Activated CD4-positive, alpha-beta T cell treated with anti-CD3 and anti-CD28 coated beads for 4 hours (primary cell): ENCODE measurements at places on chromosomes 2 and 18.

GRCh38 chr2:31168291-31168690 is 30.1 kb upstream of the GALNT14 start:
- DNase-seq = no peak

DNA sequence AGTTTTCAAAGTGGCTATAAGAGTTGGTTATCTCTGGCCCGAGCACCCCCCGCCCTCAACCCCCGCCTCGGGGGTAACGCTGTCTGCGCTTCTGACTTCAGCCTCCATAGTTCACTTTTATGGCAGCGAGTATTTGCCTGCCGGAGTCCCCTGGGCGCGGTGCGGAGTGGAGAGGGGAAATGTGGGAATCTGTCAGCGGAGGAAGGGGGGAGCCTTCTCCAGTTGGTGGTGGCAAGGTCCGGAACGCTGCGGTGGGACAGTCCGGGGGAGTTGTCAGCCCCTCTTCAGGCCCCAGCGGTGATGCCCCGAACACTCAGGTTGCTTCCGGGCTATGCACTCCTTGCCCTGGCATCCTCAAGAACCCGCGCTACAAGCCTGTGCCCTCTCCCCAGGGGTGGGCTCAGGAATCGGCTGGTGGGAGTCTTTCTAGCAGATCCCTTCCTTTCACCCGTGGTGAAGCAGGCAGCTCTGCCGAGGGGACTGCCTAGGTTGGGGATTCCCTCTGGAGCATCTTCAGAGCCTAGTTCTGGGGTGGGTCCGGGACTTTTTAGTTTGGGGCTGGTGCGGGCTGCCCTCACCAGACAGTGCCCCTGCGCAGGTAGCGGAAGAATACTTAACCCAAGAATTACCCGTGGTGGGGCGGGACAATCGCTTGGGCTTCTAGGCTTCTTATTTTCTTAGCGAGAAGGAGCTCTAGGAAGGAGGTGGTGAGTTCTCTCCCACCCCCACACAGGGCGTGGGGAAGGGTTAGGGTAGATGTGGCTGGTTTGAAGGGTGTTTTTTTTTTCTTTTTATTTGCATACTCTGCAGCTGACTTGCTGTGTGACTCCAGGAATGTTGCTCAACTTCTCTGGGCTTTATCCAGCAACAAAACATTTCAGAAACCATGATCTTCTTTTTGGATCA is 1.6 kb downstream of the ATOH8 start:
- peak; percentile 14 for DNase-seq

DNA sequence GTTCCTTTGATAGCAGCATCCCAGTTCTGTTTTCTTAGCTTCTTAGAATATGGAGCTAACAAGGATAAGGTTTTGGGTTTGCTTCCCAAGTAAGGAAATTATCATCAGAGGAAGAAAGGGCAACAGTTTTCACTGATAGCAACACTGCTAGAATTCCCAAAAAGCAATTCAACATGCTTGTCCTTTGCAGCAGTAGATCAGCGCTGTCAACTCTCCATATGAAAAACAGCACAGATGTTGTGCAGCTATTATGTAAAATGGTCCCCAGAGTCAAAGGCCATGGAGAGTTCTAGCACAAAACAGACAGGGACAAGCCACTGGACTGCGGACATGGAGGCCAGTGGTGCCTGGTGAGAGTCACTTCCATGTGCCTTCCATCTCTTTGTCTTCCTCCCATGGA is 135.9 kb upstream of the RNF152 start:
- DNase-seq = no peak

DNA sequence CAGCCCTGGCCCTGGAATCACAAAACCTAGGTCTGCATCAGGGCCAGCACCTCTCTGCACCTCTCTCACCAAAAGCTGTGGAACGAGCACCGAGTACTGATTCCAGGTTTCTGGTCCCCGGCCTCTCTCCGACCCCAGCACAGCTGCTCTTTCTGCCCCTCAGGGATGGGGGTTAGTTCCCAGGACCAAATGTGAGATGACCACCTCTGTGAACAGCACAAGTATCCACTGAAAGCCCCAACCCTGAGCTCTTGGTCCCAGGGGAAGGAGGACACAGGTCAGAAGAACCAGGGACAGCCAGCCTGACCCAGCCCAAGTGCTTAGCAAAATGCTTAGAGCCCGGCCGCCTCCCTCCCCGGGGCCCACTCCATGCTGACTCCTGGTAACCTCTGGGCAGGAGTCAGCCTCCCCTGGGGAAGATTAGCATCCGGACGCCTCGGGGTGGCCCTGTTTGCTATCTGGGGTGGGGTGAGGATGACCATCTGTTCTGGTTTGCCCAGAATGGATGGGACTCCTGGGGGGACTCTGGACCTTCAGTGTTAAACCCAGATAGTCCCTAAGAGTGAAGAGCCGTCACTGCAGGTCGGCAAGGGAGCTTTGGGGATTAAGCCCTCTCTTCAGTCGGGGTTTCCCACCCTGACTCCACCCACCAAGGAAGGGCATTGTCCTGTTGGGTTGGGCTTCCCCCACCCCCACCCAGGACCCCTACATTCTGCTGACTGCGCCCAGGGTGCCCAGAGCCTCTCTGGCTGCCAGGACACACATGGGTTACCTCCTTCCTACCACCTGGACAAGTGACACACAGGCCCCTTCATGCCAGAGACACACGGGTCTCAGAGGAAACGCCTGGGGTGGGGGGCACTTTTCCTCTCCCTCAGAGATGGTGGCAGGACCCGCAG is 9.4 kb upstream of the GPR55 start:
- DNase-seq = no peak

GRCh38 chr18:7414459-7414858 is 152.7 kb upstream of the PTPRM start:
- DNase-seq = no peak

GRCh38 chr18:53790786-53791185 is 433.7 kb downstream of the MBD2 start:
- DNase-seq = no peak

GRCh38 chr18:9973470-9973869 is 59.7 kb downstream of the VAPA start:
- DNase-seq = no peak

GRCh38 chr2:99754210-99754609 is 264.4 kb upstream of the REV1 start:
- DNase-seq = no peak

DNA sequence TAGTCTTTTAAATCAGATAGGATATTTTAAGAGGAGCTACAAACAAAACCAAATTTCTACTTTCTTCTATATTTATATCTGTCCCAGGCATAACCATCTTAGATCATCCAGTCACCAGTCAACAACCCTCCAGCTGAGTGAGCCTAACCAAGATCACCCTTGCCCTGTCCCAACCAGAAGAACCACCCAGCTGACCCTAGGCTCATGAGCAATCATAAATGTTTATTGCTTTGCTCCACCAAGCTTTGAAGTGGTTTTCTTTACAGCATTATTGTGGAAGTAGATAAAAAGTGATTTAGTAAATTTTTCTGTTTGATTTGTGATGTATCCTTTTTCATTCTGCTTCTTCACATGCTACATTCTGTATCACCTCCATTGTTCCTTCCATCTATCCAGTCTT is 167.2 kb upstream of the PIEZO2 start:
- no peak for DNase-seq

GRCh38 chr2:226898897-226899296 is 63.0 kb downstream of the RHBDD1 start:
- no peak for DNase-seq

- no peak for DNase-seq
Measured at GRCh38 chr2:192159736-192160135, 35.0 kb downstream of the TMEFF2 start.

GRCh38 chr2:37635504-37636380 is 35.7 kb downstream of the CDC42EP3 start:
- DNase-seq = peak; percentile 75

DNA sequence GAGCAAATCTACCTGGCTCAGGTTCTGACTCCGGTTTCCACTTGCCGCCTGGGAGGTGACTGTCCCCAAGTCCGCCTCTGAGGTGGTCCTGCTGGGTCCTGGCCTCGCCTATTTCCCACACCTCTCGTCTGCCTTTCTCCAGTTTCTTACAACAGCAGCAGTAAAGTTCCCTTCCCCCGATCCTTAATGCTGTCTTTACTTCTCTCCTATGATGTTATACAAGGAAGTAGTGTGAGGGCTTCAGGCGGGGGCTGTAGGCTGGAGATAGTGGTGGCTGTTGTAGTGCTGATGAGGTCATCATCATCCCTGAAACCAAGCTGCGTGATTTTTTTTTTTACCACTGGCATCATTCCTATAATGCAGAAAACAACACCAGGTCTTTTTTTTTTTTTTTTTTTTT is 18.9 kb downstream of the TGIF1 start:
- DNase-seq = no peak
